ENCODE measurements at places on chromosomes 16 and 17. TPM values are rescaled to one million over a fixed set of nuclear protein-coding genes. Genes with fewer than 3 reads are reported as not detected.

DNA sequence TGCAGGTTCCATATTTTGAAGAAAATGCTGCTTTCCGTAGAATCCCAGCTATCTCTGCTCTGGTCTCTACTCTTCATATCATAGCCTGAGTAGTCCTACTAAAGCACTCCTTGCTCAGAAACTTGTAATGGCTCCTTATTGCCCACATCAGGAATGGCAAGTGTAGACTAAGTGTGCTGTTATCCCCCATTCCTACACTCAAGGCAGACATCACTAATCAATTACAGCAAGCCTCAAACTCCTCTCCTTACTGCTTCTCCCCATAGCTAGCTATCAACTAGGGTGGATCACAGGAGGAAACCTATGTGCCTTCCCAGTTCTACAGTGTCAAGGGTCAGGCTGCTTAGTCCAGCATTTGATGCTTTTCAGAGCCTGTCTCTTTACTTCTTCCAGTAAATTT, 163.4 kb downstream of the HAPSTR1 start:
- no peak overlapping the region for H3K4me3 ChIP-seq
- H3K36me3 ChIP-seq, result no peaks in the 10 kb centered on the region
- DNase-seq, result no peak
- peaks cover 6% of the 10 kb centered on the region for H3K4me1 ChIP-seq

DNA sequence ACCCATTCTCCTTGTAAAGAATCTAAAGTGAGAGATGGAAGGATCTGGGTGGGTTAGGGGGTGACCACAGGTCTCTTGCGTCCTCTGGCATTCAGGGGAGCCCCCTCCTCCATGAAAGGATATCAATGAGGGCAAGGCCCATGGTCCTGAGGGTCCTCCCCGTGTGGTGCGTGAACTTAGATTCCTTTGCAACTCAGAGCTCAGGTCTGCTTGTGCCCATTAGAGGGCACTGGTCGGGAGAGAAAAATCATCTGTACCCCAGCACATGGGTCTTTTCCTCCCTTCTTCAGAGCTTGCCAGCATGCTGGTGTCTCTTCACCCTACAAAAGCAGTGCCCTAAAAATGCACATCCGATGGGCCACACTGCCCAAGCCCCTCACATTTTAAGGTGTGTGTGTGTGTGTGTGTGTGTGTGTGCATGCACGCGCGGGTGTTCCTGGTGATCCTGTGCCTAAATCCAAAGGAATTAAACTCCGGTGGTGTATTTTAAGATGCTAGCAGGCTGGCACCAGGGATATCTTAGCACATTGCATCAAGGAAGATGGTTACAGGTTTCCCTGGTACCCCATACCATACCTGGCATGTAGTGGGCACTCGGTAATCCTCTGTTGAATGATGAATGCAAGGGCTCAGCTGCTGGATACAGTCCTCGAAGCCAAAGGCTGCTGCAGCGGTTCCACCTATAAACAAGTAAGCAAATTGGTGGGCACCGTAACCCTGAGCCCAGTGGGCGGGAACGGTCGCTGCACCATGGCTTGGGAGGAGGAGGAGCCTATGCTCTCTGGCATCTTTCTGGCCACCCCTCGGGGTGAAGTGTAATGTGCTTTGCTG, 4.7 kb downstream of the C1QTNF1 start:
- peaks cover 37% of the 10 kb centered on the region for H3K4me1 ChIP-seq
- DNase-seq, result no peak
- H3K36me3 ChIP-seq, result no peaks in the 10 kb centered on the region
- H3K4me3 ChIP-seq, result no peak overlapping the region
- H3K27me3 ChIP-seq, result peaks cover 48% of the 10 kb centered on the region

DNA sequence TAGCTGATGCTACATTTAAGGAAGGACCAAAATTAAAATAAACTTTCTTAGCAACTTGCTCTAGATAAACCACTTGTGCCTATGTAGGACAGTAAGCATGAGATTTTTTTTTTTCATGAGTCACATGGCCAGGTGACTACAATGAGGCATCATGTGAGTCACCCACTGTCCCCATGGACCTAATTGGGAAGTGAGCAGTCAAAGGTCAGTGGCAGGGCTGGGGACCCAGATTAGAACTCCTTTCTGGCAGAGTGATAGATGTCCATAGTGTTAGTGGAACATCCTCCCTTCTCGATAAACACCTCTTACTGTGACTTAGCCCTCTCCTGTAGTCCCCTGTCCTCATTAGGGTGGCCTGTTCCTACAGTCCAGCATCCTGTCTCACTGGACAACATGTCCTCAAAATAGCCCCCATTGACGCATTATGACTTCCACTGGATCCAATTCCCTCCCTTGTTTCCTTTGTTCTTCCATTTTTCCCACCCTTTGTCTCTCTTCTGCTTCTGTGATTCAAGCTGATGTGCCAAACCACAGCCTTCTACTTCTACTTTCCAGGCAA, 12.4 kb downstream of the ITGB3 start:
- no peak for DNase-seq
- H3K36me3 ChIP-seq, result no peaks in the 10 kb centered on the region
- no peak overlapping the region for H3K4me3 ChIP-seq
- H3K4me1 ChIP-seq, result no peaks in the 10 kb centered on the region
- H3K27me3 ChIP-seq, result no peaks in the 10 kb centered on the region
- no peak overlapping the region for H3K27ac ChIP-seq

DNA sequence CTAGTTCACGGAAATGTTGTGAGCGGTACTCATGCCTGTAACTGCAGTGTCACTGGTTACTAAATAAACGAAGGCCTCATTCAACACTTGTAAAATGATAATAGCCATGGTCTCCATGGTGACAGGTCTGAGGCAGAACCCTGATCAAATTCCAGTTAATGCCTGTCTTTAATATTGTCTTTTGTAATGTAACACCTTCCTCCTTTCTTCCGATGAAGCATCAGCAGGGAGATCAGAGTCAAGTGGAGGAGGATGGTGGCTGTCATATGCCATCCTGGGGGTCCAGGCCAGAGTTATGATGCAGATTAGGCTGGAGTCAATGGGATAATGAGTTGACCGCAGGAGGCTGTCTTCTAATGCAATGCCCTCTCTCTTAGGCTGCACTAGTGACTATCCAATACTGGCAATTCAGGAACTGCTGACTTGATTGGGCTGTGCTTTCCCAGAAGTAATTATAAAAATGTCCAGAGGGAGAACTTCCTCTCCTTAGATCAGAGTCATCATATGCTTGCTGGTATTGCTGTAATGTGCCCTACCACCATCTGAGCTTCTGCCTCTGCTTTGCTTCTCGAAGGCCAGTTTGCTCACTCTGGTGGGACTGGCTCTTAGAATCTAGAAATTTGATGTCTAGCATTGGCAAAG, 419.1 kb downstream of the CA10 start:
- no peaks in the 10 kb centered on the region for H3K27me3 ChIP-seq
- no peak overlapping the region for H3K27ac ChIP-seq
- no peak overlapping the region for H3K4me3 ChIP-seq
- H3K4me1 ChIP-seq, result no peaks in the 10 kb centered on the region

Gene DNAJA3
- 41.7 TPM for total RNA-seq

Gene TEKT1
- 2.9 TPM for total RNA-seq

DNA sequence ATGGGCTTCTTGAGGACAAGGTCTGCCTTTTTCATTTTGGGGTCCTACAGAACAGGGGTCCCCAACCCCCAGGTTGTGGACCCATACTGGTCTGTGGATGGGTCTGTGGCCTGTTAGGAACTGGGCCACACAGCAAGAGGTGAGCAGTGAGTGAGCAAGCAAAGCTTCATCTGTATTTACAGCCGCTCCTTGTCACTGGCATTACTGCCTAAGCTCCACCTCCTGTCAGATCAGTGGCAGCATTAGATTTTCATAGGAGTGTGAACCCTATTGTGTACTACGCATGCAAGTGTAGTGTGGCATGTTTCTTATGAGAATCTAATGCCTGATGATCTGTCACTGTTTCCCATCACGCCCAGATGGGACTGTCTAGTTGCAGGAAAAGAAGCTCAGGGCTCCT, 33.9 kb downstream of the ERN1 start:
- no peaks in the 10 kb centered on the region for H3K36me3 ChIP-seq
- no peaks in the 10 kb centered on the region for H3K27me3 ChIP-seq
- H3K4me1 ChIP-seq, result no peaks in the 10 kb centered on the region
- no peak overlapping the region for H3K4me3 ChIP-seq

Measured in spinal cord (tissue), 10 donors.